CD8-positive, alpha-beta memory T cell (primary cell): ENCODE measurements at places on chromosomes 11 and 22.

DNA sequence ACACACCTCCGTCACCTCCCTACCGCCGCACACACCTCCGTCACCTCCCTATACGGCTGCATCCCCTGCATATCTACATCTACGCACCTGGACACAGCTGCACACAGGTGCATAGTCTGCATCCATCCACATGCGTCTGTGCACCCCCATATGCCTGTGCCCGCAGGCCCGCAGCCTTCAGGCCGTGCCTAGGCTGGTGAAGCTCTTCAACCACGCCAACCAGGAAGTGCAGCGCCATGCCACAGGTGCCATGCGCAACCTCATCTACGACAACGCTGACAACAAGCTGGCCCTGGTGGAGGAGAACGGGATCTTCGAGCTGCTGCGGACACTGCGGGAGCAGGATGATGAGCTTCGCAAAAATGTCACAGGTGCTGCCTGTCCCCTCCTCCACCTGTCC, 4.8 kb downstream of the PKP3 start:
- DNase-seq = no peak

- no peak for DNase-seq
Measured at GRCh38 chr22:28896611-28897010, 13.2 kb downstream of the ZNRF3 start.

GRCh38 chr11:3840870-3841425, at the start of gene RHOG:
Gene RHOG, minus strand, starts transcription at chr11:3840959. Its CDS starts 12,821 bp downstream, at chr11:3828138.
- DNase-seq = no peak

DNA sequence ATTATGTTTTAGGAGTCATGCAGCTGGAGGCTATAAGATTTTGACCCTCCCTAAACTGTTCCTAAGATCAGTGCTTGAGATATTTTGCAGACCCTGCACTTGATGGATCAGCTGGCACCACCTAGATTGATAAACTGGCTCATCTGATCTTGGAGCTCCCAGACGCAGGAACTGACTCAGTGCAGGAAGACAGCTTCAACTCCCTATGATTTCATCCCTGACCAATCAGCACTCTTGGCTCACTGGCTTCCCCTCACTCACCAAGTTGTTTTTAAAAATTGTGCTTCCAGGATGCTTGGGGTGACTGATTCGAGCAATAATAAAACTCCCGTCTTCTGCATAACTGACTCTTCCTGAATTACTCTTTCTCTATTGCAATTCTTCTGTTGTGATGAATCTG, 637.5 kb upstream of the FAT3 start:
- DNase-seq = no peak

DNA sequence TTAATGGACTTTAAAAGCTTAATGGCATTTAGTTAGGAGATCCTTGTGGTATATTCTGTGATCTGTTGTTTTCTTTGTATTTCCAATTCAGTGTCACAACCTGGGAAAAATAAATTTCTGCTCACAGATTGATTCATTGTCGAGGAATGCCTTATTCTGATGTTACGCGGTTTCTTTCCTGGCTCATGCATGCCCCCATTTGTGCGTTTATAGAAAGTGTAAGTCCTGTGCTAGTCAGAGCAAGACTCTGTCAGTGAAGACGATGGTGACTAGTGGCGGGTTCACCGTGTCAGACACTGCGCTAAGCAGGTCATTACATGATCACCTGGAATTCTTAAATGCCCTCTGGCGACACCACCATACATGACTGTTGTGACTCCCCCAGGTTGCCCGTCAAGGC, 169.4 kb downstream of the TBC1D22A start:
- DNase-seq = no peak

DNA sequence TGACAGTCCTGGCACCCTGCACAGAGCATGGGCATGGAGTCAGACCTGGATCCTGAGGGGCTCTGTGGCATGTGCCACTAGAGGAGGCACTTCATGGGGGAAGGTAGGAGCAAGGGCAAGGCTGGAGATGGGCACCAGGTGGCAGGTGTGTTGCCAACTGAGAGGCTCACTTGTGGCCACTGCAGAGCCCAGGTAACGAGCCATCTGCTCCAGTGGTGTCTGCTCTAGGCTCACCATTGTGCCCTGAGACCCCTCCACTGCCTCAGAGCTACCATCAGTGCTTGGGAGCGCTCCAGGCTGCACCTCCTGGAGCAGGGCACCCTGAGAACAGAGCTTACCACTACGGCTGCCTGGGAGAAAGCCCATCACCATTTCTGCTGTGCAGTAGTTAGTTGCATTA, 1.3 kb upstream of the ZDHHC8 start:
- DNase-seq = no peak

DNA sequence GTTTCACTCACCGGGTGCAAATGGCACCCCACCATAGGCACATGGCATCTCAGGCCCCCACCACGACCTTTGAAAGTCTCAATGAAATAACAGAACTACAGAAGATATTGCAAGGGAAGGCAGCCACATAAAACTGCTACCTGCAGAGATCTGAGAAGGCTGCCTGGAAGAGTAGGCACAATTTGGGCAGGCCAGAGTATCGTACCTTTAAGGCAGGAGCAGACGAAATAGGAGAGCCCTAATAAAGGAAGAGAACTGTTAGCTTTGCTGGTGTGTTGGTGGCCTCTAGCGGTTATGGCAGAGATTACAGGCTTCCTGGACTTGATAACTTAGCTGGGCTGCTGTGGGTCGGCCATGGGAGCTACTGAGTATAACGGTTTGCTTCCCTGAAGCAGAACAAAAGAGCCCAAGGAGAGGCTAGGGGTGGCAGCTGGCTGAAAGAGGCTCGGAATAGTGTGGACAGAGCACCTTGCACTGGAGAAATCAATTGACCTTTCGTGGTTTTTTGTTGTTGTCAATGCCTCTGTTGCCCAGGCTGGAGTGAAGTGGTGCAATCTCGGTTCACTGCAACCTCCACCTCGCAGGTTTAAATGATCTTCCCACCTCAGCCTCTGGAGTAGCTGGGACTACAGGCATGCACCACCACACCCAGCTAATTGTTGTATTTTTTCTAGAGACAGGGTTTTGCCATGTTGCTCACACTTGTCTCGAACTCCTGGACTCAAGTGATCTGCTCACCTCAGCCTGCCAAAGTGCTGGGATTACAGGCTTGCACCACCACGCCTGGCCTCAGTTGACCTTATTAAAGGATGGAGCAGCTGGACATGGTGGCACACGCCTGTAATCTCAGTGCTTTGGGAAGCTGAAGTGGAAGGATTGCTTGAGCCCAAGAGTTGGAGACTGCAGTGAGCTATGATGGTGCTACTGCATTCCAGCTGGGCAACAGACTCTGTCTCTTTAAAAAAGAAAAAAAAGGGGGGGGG, 4.8 kb downstream of the SDF2L1 start:
- DNase-seq = peak; percentile 60

DNA sequence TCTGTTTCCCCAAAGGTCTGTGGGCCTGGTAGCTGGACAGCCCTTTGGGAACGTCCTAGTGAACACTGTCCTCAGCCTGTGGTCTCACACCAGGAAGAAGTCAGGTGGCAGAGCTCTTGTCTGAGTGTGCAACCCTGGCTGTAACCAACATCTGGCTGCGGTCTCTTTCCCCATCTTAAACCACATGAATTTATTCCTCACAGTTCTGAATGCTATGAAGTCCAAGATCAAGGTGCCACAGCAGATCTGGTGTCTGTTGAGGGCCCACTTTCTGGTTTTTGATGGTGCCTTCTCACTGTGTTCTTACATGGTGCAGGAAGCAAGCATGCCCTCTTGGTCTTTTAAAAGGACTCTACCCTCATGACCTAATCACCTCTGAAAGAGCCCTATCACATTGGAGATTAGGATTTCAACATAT, 2.7 kb downstream of the UPB1 start:
- DNase-seq = no peak

DNA sequence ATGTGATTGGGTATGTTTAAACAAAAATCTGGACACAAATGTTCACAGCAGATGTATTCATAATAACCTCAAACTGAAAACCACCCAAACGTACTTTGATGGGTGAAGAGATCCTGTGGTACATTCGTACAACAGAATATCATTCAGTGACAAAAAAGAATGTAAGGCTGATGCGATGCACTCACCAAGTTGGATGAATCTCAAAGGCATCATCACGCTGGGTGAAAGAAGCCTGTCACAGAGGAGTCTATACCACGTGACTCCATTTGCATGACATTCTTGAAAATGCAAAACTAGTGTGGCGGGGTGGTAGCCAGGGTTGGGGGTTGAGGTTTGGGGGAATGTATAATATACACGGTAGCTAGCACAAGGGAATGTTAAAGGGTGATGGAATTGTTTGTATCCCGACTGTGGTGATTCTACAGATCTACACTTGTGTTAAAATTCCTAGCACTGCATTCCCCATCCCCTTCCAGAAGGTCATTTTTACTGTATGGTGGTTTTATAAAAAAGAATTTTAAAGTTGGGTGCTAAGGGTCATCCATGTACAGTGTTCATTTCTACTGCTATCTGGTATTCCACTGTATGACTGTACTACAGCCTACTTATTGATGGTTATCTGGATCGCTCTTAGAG, 35.0 kb upstream of the SLC25A1 start:
- no peak for DNase-seq

GRCh38 chr22:17597217-17597616, 31.3 kb downstream of the ATP6V1E1 start:
- no peak for DNase-seq

GRCh38 chr22:24331468-24332440, 61.1 kb downstream of the SPECC1L start:
- no peak for DNase-seq

GRCh38 chr11:72179049-72179803, 12.7 kb upstream of the FOLR1 start:
- no peak for DNase-seq

GRCh38 chr11:93846411-93846810, 4.0 kb downstream of the VSTM5 start:
- no peak for DNase-seq

DNA sequence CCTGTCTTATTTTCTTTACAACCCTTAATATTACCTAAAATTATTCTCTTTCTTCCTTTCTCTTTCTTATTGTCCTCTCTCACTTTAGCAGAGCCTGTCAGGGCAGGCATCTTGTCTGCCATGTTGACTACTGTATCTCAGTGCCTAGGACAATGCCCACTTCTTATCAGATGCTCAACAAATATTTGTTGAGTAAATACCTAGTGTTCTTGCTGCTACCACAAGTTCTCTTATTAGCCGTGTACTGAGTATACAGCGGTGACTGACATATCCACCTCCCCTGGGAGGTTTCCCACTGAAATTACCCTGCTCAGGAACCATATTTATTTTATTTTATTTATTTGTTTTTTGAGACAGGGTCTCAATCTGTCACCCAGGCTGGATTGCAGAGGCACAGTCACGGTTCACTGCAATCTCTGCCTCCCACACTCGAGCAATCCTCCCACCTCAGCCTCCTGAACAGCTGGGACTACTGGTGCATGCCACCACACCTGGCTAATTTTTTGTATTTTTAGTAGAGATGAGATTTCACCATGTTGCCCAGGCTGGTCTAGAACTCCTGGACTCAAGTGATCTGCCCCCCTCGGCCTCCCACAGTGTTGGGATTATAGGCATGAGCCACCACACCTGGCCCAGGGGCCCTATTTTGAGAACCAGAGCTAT, 6.7 kb downstream of the HPX start:
- DNase-seq = no peak

GRCh38 chr11:67456068-67456705, 1.0 kb downstream of the CABP4 start:
- no peak for DNase-seq

DNA sequence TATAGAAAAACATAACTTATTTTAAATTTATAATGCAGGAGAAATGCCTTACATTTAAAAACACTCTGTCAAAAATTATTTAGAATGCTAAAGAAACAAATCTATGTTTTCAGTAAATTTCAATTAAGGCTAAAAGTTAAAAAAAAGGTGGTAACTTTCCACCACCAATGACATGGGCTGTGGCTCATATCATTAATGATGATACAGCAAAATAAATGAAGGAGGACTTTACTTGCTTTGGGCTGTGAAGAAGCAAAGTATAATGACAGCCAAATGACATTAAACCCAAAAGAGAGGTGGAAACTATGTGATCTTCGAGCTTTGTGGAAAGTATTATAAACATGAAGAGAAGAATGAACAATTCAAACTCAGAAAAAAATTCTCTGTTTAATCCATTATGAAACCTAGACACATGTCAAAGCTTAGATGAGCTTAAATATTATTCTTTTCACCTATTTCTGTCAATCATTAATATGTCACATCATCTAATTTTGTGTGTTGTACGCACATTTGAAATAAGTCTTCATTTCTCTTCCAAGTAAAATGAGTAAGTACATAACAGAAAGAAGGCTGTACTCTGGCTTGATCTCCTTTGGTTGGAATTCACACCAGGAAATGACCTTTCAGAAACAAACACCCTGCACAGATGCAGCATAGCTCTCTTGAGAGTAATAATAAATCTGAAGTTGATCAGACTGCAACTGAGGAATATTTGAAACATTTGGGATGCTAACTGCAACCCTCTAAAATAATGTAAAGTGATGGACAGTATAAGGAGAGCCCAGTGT, 265.8 kb downstream of the TTC28 start:
- no peak for DNase-seq

DNA sequence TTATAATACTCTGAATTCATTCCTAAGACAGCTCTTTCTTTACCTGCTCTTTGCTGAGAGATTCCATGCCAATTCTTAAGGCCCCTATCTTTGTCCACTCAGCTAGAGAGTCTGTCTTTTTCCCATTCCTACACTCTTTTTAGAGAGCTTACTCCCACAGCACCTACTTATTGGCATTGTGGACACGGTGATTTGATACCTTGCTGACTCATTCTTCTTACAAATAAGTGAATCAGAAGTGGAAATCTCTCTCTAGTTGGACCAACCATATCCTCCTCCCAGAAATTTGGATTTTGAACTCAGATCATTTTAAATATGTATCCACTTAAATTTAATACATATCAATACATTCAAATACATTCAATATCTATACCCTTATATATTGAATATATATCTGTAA, 32.5 kb upstream of the OR6M1 start:
- DNase-seq = no peak

DNA sequence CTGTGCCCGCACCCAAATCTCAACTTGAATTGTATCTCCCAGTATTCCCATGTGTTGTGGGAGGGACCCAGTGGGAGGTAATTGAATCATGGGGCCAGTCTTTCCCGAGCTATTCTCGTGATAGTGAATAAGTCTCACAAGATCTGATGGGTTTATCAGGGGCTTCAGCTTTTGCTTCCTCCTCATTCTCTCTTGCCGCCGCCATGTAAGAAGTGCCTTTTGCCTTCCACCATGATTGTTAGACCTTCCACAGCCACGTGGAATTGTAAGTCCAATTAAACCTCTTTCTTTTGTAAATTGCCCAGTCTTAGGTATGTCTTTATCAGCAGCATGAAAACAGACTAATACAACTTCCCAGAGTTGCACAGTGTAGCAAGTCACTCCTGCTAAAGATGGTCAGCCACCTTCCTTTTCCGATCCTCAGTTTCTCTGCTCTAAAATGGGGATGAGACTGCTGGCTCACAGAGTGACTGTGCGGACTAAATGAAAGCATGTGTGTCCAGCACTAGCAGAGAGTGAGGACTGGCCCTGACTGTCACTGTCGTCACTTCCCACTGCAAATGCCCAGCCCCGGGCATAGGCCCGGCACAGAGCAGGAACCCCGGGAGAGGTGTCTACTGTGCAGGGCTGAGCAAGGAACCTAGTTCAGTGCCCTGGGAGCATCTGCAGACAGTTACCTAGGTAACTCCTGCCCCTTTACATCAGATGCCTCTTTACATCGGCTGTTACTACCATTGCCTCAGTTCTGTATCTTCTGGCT, 9.5 kb downstream of the TSKU start:
- DNase-seq = no peak
